ENCODE measurements at places on chromosomes 3 and 15. TPM values are rescaled to one million over a fixed set of nuclear protein-coding genes. Genes with fewer than 3 reads are reported as not detected.

HAPLN3 gene
- total RNA-seq = 3.5 TPM

SCAANT1 gene
- not detected for total RNA-seq

PROS1 gene
- 248 TPM for total RNA-seq

IDH2 gene
- total RNA-seq = 33.3 TPM

LRCH3 gene
- 93.7 TPM for total RNA-seq

DNA sequence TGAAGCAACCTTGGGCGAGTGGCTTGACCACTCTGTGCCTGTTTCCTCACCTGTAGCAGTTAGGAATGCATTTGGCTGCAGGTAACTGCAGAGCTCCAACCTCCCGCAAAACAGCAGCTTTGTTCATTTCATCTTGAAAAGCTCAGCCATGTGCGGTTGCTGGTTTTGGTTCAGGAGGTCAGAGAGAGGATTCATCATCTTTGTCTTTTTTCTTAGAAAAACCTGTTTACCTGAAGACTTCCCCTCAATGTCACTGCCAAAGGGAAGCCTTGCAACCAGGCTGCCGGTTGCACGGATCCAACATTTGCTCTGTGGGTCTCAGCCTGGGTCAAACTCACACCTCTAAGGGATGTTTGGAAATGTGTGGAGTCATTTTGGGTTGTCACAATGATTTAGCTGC is 16.4 kb upstream of the FURIN start:
- no peak for DNase-seq

DNA sequence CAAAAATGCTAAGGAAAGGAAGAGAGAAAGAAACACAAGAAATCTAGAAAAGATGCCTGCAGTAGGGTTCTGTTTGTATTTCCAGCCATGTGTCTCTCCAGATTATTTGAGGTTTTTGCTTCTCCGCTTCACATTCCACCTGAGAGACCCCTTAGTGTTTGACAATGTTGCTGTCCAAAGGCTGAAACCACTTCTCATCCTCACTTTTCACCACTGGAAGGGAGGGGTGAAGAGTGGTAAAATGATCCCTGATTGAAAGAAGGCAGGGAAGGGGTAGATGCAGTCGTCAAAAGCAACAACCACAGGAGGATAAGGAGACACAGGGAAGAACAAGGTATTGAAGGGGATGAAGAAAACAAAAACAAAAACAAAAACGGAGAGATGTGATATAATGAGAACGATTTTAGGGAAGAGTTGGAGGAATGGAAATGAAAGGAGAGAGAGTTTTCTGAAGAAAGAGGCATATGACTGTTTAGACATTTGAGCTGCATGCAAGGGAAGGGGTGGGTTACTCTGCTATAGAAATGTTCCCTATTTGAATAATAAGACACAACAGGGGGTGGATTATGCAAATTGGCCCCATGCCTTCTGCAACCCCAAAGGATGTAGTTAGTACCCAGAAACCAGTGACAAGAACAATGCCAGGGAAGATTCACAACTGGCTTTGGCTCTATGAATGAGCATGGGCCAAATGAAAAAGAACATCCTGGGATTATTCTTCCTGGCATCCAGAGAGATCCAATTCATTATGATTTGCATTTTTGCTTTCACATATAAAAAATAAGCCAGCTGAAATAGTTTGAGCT is 235.9 kb downstream of the GAP43 start:
- no peak for DNase-seq

GRCh38 chr3:197297002-197297401 is 1.4 kb downstream of the DLG1 start:
- DNase-seq = no peak

DNA sequence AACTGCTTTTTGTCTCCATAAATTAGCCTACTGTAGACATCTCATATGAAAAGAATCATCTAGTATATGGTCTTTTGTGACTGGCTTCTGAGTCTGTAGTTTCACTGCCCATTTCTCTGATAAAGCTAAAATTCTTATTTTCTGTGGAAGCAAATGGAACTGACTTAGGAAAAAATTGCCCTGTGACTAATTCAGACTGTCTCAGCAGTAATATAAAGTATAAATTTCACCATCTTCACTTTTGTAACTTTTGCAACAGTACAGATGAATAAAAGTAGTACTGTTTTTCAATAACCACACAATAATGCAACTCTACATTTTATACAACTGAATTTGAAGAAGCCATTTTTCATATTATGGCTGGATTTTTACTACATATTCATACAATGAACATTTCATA is 104.1 kb downstream of the TBC1D5 start:
- DNase-seq = no peak

DNA sequence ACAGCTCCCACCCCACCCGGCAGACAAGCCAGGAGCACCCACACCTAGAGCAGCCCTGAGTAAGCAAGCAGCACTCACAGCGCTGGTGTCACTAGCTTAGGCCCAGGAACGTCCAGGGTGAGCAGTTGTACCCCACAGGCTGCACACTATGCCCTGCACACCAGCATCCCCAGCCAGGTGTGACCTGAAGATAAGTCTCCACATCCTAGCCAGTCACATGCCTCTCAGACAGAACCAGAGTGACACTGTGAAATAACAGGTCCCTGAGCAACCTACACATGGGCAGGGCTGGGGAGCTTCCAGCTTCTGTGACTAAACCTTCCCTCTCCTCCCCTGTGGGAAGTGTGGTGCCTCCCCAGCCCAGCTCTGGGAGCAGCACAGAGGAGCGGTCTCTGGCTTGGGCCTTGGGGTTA is 253.6 kb downstream of the UACA start:
- DNase-seq = no peak

GRCh38 chr3:17077606-17078005 is 192.9 kb downstream of the PLCL2 start:
- no peak for DNase-seq

- no peak for DNase-seq
Measured at GRCh38 chr3:107979538-107979937, 111.3 kb downstream of the CD47 start.

GRCh38 chr3:35484929-35485530 is 154.3 kb upstream of the ARPP21 start:
- no peak for DNase-seq

DNA sequence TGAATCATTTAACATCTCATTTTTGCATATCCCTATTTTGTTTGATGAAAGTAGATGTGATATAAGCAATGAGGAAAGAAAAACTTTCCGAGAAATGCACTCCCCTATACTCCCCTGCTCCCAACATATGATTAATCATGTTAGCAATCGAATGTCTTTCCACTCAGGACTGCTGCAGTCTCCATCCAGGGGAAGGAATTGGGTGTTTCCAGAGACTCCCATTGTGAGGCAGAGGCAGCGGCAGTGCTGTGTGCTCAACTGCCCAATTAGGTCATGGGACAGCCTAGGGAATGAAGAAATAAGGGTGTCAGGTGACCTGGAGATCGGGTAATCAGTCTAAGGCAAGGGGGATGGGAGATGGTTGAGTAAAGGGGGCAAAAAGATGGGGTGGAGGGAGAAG is 268.6 kb upstream of the MEIS2 start:
- DNase-seq = no peak

DNA sequence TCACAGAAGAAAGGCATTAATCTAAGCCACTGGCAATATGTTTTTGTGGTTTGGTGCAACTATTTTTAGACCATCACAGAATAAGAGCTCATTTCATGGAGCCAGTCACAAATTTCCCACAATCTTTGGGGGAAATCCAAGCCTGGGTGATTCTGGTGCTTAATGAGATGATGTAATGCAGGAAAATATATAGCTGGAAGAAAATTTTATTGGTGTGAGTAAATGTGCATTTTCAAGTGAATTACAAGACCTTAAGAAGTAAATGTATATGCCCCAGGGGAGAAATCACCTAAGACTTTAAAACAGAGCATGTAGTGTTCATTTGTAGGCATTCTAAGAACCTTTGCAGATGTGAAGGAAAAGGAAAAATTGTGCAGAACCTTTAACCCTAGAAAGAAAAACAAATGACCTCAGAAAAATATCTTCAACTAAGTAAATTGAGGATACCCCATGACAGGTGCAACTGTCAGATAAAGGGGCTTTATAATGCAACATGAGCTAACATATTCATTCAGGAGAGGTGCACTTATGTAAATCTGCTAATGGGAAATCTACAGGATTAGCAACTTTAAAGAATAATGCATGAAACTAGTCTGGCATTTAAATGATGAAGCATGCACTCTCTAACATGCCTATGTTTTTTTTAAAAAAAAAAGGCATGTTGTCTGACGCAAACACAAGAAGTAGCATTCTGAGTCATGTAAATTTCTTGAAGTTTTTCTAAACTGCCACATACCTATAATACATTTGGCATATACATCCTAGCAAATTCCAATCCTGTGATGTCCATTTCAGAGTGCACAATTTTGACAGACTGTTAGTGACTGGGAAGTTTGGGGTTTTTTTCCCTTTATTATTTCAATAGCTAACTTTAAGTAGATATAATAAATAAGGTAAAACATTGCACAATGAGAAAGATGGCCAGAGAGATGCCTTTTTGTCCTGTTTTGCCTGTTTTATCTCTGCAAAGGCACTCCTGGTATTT is 105.1 kb downstream of the MEX3B start:
- DNase-seq = no peak

DNA sequence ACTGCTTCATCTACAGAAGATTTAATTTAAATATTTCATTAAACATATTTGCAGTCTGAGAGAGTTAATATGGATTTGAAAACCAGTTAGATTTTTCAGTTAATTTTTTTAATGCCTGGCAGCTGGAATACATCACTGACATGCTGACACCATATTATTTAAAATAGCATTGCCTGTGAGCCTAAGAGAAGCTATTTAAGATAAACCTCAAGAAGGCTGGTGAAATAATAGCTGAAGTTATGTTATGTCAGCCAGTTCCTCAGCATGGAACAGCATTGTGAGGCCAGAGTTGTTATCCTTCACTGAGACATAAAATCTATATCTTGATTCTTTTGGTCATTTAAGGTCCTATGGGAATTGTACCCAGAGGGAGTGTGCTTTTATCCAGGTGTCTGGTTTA is 705.2 kb downstream of the NAALADL2 start:
- no peak for DNase-seq

- no peak for DNase-seq
Measured at GRCh38 chr3:143586576-143586975, 261.7 kb downstream of the SLC9A9 start.

DNA sequence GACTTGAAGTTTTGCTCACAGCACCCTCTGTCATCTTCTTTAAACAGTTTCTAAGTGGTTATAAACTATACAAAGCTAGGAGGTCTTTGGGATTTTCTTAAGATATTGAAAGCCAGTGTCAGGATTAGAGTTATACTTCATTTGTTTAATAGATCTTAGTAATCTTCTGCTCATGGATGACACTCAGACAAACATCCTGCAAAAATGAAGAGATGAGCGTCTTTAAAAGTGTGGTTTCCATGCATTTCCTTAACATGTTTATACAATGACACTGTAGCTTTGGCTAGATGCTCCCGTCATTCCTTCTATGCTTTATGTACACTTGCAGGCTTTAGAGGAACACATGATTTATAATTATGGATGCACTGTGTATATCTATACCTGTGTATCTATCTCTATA is 182.2 kb downstream of the NAALADL2 start:
- DNase-seq = no peak

GRCh38 chr3:138332472-138333073 is 2.9 kb upstream of the NME9 start:
- DNase-seq = peak; percentile 64

- no peak for DNase-seq
Measured at GRCh38 chr15:74294010-74294409, 57.9 kb downstream of the CCDC33 start.

- DNase-seq = no peak
Measured at GRCh38 chr3:176159796-176160195, 1037.5 kb downstream of the TBL1XR1 start.

GRCh38 chr3:123365450-123366143 is 83.3 kb downstream of the ADCY5 start:
- peak; percentile 67 for DNase-seq

DNA sequence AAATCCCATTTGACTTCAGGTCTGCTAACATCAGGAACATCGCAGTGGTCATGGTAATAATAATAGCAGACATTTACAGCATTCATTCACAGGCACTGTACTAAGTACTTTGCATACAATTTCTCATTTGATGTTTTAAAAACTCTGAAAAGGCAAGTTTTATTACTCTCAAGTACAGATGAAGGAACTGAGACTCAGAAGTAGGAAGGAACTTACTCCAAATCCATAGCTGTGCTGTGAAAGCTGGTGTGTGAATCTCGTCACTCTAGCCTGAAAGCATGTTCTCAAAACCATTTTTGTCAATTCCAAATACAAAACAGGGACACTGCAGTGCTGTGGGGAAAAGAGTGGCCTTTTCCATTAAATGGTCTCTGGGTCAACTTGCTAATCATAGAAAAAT is 179.9 kb downstream of the FAM43A start:
- DNase-seq = no peak
